NCI-H2171 treated with DMSO at 0.1 percent for 48 hours (cell line): ENCODE measurements at places on chromosomes 4 and X.

DNA sequence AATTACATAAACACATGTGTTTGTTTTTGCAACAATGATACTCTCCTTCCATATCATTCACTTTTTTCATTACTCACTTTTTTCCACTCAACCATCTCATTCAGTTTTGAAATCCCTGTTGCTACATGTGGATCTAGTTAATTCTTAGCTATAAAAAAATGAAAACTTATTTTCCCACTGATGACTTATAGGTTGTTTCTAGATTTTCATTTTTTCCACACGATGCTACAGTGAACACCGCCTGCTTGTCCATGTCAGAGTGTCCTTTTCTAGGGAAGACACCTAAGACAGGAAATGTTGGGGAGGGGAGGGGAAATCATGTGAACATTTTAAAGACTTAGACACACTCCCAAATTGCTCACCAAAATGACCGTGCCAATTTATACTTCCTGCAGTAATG lies 70.2 kb downstream of the SUPT20HL2 start:
- DNase-seq, result no peak

DNA sequence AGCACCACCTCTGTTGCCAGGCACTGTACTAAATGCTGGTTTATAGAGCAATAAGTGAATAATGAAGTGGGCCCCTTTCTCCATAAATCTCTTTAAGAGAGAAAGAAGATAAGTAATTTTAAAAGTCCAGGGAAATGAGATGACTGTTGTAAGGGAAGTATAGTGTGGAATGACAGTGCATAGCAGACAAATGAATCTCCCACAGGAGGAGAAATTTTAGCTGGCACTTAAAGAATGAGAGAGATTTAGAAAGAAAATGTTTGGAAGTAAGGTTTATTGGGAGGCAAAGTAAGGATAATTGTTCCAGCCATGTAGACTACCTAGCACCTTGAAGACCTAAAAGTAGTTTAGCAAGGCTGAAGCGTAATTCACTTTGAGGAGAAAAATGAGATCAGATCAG lies 1081.1 kb upstream of the PABPC4L start:
- no peak for DNase-seq

GRCh38 chrX:98331407-98331806 lies 1447.7 kb downstream of the RPA4 start:
- no peak for DNase-seq

GRCh38 chr4:142846108-142846728 lies at the start of gene INPP4B:
Gene INPP4B (minus strand): TSS chr4:142846301.
- DNase-seq, result no peak

DNA sequence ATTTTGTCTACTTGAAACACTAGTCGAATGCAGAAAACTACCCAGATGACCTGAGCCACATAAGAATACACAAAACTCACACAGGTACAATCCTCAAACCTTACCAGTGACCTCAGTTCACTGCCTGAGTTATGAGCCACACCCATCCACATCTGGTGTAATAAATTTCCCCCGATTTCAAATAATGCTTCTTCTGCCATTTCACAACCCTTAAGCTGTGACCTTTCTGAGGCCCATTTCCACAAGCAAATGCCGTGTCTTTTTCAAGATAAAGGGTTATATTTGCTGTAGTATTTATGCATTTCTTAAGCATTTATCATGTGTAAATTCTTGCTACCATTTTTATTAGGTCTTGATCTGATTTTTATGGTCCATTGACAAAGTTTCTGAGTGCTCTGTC lies 1.8 kb upstream of the ARHGEF38 start:
- DNase-seq, result no peak

DNA sequence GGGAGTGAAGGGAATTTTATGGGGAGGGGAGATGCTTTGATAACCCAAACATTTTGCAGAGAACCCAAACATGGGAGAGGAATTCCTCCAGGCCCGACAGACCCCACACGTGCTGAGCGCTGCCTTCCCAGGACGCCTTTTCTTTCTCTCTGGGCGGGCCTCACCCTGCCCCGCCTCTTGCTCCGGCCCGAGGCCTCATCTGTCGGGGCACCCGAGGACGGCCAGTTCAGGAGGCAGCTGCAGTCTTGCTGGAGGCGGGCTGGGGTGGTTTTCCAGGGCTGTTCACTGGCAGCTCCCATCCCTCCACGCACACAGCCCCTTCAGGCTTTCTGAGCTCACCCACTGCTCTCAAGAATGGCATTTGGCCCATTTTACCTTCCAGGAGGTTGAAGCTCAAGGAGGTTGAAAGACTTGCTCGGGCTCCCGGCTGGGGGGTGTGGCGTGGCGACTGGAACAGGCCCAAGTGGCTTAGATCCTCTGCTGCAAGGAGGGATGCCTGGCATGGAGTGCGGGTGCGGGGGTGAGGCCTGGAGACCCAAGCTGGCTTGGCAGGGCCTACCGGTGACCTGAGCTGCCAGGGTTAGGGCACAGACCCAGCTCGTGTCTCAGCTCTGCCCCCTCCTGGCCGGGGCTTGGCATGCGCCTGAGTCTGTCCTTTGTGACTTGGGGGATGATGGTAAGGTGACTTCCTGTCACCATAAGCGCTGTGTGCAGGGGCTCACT lies 99.2 kb downstream of the PSAPL1 start:
- DNase-seq, result no peak

DNA sequence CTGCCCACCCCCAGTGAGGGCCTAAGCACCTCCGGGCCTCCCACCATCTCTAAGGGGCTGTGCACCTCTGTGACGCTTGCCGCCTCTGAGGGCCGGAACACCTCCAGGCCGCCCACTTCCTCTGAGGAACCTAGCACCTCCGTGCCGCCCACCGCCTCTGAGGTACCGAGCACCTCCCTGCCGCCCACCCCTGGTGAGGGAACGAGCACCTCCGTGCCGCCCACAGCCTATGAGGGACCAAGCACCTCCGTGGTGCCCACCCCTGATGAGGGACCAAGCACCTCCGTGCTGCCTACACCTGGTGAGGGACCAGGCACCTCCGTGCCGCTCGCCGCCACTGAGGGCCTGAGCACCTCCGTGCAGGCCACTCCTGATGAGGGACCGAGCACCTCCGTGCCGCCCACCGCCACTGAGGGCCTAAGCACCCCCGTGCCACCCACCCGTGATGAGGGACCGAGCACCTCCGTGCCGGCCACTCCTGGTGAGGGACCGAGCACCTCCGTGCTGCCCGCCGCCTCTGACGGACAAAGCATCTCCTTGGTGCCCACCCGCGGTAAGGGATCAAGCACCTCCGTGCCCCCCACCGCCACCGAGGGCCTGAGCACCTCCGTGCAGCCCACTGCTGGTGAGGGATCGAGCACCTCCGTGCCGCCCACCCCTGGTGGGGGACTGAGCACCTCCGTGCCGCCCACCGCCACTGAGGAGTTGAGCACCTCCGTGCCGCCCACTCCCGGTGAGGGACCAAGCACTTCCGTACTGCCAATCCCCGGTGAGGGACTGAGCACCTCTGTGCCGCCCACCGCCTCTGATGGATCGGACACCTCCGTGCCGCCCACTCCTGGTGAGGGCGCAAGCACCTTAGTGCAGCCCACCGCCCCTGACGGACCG lies 977 bp downstream of the MAGEE1 start:
- no peak for DNase-seq

GRCh38 chrX:129520151-129520550 lies 3.1 kb downstream of the SMARCA1 start:
- no peak for DNase-seq

DNA sequence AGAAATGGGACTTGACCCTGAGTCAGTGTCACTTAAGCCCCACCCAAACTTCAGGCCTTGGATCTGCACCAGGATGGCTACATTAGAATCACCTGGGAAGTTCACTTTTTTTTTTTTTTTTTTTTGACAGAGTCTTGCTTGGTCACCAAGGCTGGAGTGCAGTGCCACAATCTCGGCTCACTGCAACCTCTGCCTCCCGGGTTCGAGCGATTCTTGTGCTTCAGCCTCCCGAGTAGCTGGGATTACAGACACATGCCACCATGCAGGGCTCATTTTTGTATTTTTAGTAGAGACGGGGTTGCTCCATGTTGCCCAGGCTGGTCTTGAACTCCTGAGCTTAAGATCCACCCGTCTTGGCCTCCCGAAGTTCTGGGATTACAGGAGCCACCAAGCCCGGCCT lies 3.0 kb downstream of the NCBP2L start:
- DNase-seq, result no peak

GRCh38 chr4:158316264-158316663 lies 106.0 kb downstream of the TMEM144 start:
- no peak for DNase-seq

GRCh38 chr4:102592256-102592655 lies 91.1 kb downstream of the NFKB1 start:
- DNase-seq, result no peak

DNA sequence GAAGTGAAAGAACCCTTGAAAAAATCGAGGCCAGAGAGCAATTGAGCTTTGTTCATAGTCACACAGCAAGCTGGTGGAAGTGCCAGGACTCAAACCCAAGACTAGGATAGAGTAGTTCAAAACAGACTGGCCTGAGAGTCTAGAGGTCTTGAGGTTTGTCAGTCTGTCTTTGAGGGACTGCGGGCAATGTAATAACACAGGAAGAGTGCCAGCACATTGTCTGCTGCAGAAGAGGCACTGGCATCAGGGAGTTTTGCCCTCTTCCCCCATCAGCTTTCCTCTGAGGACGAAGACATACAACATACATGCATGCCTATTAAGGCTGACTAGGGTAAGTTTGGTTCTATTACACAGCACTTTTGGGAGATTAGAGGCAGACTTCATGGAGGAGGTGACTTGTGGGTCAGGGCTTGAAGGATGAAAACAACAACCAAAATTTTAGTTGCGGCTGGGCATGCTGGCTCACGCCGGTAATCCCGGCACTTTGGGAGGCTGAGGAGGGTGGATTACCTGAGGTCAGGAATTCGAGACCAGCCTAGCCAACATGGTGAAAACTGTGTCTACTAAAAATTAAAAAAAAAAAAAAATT lies 64.1 kb upstream of the LAS1L start:
- no peak for DNase-seq

DNA sequence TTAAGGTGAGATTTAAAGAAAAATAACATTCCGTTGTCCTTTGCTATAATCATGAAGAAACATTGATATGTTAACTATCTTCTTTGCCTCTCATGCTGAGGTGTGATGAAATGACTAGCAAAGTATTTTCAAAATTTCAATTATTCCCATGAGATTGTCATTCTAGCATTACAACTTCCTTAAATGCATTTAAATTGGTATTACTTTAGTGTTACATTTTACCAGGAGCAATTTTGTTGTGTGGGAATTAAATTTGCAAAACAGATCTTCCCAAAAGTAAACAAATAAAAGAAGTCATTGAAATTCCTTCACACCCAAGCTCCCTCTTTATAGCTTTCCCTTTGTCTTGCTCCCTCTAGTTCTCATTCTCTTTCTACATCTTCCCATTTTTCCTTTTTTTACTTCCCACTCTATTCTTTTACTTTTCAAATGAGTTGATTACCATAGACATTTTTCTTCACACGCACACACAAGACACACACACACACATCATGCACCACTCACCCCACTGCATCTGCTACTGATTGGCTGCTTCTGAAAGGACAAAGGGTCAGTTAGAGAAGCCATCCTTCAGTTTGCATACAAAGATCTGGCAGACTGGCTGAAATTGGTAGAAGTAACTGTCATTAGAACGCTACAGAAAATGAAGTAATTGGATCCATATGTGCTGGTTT lies 10.0 kb upstream of the APELA start:
- DNase-seq, result no peak

DNA sequence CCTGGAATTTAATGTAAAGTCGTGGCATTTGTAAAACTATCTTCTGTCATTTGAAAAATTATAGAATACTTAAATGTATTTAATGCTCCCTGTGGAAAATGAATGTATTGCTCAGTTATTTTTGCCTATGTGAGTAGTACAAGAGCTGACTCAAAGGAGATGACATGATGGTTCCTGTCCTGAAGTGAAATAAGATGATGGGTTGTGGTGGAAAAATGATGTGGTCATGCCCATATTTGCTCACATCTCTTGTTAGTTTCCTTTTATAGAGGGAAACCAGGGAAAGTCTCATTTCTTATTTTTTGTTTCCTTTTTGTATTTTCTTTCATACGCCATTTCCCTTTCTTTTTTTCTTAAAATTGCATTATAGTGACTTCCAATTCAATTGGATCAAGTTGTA lies 23.7 kb downstream of the PLS3 start:
- no peak for DNase-seq

DNA sequence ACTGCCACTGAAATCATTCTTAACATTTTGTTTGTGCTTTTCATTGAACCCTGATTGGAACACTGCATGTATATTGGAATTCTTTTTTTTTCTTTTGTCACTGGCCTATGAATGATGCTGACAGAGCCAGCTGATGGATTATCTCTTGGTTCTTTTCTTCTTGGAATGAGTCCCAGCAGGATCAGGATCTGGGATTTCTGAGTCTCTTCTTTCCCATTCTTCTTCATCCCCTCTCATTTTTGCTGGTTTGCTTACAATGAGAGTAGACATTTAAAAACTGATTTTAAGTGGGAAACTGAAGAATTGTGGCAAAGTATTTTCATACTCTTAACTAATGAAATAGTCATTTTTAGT lies 9.0 kb downstream of the DCUN1D4 start:
- DNase-seq, result no peak

GRCh38 chr4:89674876-89675459 lies 162.0 kb downstream of the SNCA start:
- DNase-seq, result no peak

- DNase-seq, result no peak
Measured at GRCh38 chr4:1022739-1023066, 11.3 kb downstream of the FGFRL1 start.

- DNase-seq, result peak; percentile 1
Measured at GRCh38 chr4:90025248-90025647, 101.9 kb upstream of the CCSER1 start.

- no peak for DNase-seq
Measured at GRCh38 chr4:27101561-27101960, 240.9 kb downstream of the STIM2 start.

- DNase-seq, result no peak
Measured at GRCh38 chr4:101259876-101260275, 87.5 kb downstream of the PPP3CA start.

DNA sequence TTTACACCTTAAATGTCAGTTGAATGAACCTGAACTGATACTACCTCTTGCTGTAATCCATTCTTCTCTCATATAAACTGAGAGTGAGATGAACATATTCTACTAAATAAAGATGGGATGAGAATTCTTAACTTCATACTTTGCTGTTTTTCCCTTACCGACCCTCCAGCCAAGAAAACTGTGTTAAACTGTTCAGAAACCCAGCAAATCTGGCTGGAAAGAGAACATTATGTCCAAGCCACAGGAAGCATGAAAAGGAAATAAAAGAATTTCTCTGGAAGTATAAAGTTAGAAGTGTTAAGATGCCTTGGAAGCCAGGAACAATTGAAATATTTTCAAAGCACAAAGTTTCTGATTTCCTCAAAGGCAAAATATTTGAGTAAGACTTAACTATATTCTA lies 22.9 kb downstream of the NPY1R start:
- DNase-seq, result no peak

- no peak for DNase-seq
Measured at GRCh38 chr4:75477201-75477600, 37.0 kb downstream of the RCHY1 start.
